ENCODE measurements at places on chromosomes 11 and 22.

GRCh38 chr11:69295995-69296889, 2.3 kb downstream of the MYEOV start:
- no peak for DNase-seq

DNA sequence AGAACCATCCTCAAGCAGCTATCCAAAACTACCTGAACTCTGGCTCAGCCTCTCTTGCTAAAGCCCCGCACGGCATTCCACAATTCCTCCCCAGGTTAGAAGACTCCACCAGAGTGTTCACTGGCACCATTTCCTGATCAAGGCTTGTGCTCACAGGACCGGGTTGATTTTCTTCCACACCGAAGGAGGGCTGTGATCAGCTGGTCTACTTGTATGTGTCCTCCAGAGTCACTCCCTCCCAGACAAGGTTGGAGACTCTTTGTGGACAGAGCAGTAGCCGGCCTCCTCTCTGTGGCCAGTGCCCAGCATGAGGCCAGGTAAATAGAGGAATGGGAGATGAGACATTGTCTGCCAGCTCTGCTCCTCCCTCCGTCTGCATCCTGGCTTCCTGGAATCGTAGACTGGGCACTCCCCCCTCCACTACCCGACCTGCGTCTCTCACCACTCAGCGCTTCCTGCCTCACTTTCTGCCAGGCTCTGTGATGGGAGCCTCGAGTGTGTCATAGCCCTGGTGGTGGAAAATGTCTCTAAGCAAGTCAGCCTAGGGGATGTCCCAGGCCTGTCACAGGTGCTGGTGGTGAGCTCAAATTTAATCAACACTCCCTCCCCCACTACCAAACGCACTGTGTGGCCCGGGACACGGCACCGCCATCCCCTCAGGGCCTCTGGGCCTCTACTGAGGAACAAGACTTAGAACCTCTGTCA, 12.5 kb upstream of the TMPRSS6 start:
- peak; percentile 95 for DNase-seq

- no peak for DNase-seq
These were observed 99.3 kb upstream of the GAL start for GRCh38 chr11:68584991-68585524.

GRCh38 chr11:130403271-130403804, 25.1 kb downstream of the ADAMTS8 start:
- DNase-seq: no peak

GRCh38 chr22:36594569-36594968, 65.6 kb upstream of the EIF3D start:
- no peak for DNase-seq
